ENCODE measurements at places on chromosomes 6 and 20. TPM values are rescaled to one million over a fixed set of nuclear protein-coding genes. Genes with fewer than 3 reads are reported as not detected.

- H3K27me3 ChIP-seq = no peaks in the 10 kb centered on the region
- no peak for DNase-seq
- no peaks in the 10 kb centered on the region for H3K36me3 ChIP-seq
- H3K27ac ChIP-seq = no peak overlapping the region
- H3K4me1 ChIP-seq = no peaks in the 10 kb centered on the region
These were observed 525.1 kb upstream of the NOX3 start for GRCh38 chr6:155980768-155981079.

- H3K4me3 ChIP-seq = peak overlapping the region; percentile 17
- no peaks in the 10 kb centered on the region for H3K27me3 ChIP-seq
- no peak overlapping the region for H3K27ac ChIP-seq
- H3K36me3 ChIP-seq = no peaks in the 10 kb centered on the region
- peaks cover 4% of the 10 kb centered on the region for H3K4me1 ChIP-seq
These were observed 183.3 kb upstream of the PDE10A start for GRCh38 chr6:165846123-165846966.

- no peaks in the 10 kb centered on the region for H3K36me3 ChIP-seq
- H3K4me3 ChIP-seq = no peak overlapping the region
- no peak for DNase-seq
- H3K27me3 ChIP-seq = no peaks in the 10 kb centered on the region
- H3K27ac ChIP-seq = no peak overlapping the region
These were observed 182.5 kb downstream of the EDN1 start for GRCh38 chr6:12472601-12473038.

DNA sequence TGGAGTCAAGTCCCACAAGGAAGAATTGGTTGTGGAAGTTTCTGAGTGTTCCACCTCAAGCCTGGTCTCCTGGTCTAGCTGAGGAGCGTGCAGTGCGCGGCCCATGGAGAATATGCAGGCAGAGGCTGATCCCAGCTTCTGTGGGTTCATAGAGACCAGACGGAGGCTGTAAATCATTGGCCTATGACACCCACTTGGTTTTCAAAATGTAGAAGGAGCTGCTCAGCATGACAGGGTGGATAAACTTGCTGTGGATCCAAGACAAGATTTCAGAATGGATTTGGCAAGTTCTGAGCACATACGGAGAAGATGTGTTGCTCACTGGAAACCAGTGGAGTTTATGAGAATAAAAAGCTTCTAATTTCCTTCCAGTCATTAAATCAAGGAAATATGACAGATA, 744 bp downstream of the KIF25 start:
- no peak overlapping the region for H3K4me3 ChIP-seq
- peaks cover 19% of the 10 kb centered on the region for H3K27me3 ChIP-seq
- H3K36me3 ChIP-seq = no peaks in the 10 kb centered on the region
- H3K4me1 ChIP-seq = no peaks in the 10 kb centered on the region
- H3K27ac ChIP-seq = no peak overlapping the region
- no peak for DNase-seq

- no peak overlapping the region for H3K4me3 ChIP-seq
- no peaks in the 10 kb centered on the region for H3K27me3 ChIP-seq
- peaks cover 7% of the 10 kb centered on the region for H3K4me1 ChIP-seq
- peaks cover 20% of the 10 kb centered on the region for H3K36me3 ChIP-seq
- peak; percentile 30 for DNase-seq
These were observed 40.6 kb downstream of the DTD1 start for GRCh38 chr20:18628330-18628920.

GRCh38 chr6:139605350-139605749, 230.9 kb upstream of the CITED2 start:
- H3K4me1 ChIP-seq = no peaks in the 10 kb centered on the region
- no peaks in the 10 kb centered on the region for H3K27me3 ChIP-seq
- DNase-seq = no peak
- no peak overlapping the region for H3K4me3 ChIP-seq

- no peaks in the 10 kb centered on the region for H3K27me3 ChIP-seq
- H3K4me1 ChIP-seq = peaks cover 20% of the 10 kb centered on the region
- H3K27ac ChIP-seq = peak overlapping the region; percentile 63
- no peak overlapping the region for H3K4me3 ChIP-seq
These were observed 46.1 kb upstream of the DSN1 start for GRCh38 chr20:36819659-36820058.

- no peak overlapping the region for H3K27ac ChIP-seq
- no peak for DNase-seq
- peak overlapping the region; percentile 36 for H3K4me3 ChIP-seq
- no peaks in the 10 kb centered on the region for H3K4me1 ChIP-seq
These were observed 22.7 kb upstream of the ZNF184 start for GRCh38 chr6:27495386-27496135.

DNA sequence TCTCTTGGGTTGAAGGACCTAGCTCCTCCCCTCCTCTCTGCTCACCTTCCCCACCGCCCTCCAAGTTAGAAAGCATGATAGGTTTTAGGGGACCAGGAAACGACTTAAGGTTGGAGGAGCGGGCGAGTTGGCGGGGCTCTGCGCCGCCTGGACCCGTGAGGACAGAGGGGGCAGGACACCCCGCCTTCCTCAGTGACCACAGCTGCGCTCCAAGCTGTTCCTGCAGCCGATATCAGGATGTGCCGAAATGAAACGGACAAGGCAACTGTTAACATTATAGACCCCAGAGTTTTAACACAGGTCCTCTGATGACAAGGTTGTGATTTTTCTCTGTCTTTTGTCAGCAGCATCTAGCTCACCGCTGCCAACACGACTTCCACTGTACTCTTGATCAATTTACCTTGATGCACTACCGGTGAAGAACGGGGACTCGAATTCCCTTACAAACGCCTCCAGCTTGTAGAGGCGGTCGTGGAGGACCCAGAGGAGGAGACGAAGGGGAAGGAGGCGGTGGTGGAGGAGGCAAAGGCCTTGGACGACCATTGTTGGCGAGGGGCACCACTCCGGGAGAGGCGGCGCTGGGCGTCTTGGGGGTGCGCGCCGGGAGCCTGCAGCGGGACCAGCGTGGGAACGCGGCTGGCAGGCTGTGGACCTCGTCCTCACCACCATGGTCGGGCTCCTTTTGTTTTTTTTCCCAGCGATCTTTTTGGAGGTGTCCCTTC, at the start of gene GRM1:
TSS of gene GRM1 (plus strand) at position 212 of the 722 bp plus-strand sequence. CDS start at position 668, 456 bp downstream.
- no peaks in the 10 kb centered on the region for H3K36me3 ChIP-seq
- H3K27me3 ChIP-seq = peaks cover 10% of the 10 kb centered on the region
- H3K4me1 ChIP-seq = no peaks in the 10 kb centered on the region
- DNase-seq = no peak
- no peak within 1 kb of the TSS for H3K4me3 ChIP-seq

- no peaks in the 10 kb centered on the region for H3K27me3 ChIP-seq
- H3K4me1 ChIP-seq = peaks cover 18% of the 10 kb centered on the region
- H3K4me3 ChIP-seq = peak overlapping the region; percentile 73
- peak; percentile 82 for DNase-seq
- peak overlapping the region; percentile 90 for H3K27ac ChIP-seq
These were observed 667 bp downstream of the CAP2 start for GRCh38 chr6:17393892-17394631.

DNA sequence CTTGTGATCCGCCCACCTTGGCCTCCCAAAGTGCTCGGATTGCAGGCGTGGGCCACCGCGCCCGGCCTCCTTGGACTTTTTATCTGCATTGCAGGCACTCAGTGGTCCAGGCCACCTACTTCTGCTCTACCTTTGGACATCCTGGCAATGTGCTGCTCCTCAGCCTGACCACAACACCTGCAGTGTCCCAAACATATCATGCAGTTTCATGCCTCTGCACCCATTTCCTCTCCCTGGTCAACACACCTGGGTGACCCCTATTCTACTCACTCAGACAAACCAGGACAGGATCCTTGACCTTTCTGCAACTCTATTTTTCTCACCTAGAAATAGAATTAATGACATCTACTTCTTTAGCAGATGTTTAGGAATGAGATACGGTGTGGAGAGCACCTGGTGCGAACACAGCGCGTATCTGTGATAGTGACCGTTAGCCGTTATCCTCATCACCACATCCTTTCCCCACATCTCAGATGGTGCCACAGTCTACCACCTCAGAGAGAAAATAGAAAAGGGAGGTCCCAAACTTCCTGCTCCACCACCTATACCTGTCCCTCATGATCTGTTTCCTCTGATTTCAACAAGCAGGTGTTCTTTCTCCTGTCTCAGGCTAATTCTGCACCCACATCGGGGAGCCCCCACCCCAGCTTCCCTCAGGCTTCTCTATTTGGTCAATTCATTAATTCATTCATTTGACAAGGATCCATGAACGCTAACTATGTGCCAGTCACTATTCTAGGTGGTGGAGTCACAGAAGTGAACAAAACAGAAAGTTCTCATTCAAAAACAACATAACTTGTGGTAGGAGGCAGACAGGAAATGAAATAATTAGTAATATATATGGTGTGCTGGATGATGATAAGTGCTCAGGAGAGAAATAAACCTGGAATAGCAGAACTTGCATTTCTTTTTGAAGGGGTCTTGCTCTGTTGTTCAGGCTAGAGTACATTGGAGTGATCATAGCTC, 4.3 kb upstream of the BTN3A2 start:
- H3K27ac ChIP-seq = peak overlapping the region; percentile 58
- no peak overlapping the region for H3K4me3 ChIP-seq
- H3K4me1 ChIP-seq = peaks cover 8% of the 10 kb centered on the region
- no peak for DNase-seq
- no peaks in the 10 kb centered on the region for H3K36me3 ChIP-seq

GRCh38 chr20:60292001-60292520, 333.8 kb downstream of the CDH26 start:
- H3K36me3 ChIP-seq = no peaks in the 10 kb centered on the region
- no peak overlapping the region for H3K4me3 ChIP-seq
- DNase-seq = no peak
- H3K27me3 ChIP-seq = no peaks in the 10 kb centered on the region

- DNase-seq = no peak
- no peak overlapping the region for H3K4me3 ChIP-seq
- peaks cover 31% of the 10 kb centered on the region for H3K4me1 ChIP-seq
- no peaks in the 10 kb centered on the region for H3K36me3 ChIP-seq
These were observed 140.8 kb downstream of the ZFAND3 start for GRCh38 chr6:37960139-37960935.

The UST gene
- total RNA-seq = 11.6 TPM

The TAP1 gene
- total RNA-seq = 54.7 TPM

DNA sequence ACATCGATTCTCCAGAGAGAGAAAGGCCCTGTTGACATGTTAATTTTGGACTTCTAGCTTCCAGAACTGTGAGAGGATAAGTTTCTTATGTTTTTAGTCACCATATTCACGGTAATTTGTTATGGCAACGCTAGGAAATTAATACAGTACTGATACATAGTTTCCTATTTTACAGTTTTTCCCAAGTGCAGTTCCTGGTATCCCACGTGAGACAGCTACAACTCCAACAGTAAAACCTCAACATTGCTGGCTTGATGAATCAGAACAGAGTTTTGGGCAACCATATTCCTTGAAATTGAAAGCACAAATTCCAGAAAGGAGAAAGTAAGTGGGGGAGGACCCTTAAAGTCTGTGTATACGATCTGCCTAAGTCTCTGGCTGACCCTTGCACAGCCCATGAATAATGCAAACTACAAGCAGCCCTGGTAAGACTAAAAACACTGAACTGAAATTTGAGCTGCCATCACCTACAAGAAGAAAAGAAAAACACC, 505.1 kb upstream of the NRSN1 start:
- no peaks in the 10 kb centered on the region for H3K36me3 ChIP-seq
- DNase-seq = peak; percentile 7
- no peak overlapping the region for H3K27ac ChIP-seq
- H3K4me1 ChIP-seq = no peaks in the 10 kb centered on the region
- H3K27me3 ChIP-seq = no peaks in the 10 kb centered on the region
- no peak overlapping the region for H3K4me3 ChIP-seq

DNA sequence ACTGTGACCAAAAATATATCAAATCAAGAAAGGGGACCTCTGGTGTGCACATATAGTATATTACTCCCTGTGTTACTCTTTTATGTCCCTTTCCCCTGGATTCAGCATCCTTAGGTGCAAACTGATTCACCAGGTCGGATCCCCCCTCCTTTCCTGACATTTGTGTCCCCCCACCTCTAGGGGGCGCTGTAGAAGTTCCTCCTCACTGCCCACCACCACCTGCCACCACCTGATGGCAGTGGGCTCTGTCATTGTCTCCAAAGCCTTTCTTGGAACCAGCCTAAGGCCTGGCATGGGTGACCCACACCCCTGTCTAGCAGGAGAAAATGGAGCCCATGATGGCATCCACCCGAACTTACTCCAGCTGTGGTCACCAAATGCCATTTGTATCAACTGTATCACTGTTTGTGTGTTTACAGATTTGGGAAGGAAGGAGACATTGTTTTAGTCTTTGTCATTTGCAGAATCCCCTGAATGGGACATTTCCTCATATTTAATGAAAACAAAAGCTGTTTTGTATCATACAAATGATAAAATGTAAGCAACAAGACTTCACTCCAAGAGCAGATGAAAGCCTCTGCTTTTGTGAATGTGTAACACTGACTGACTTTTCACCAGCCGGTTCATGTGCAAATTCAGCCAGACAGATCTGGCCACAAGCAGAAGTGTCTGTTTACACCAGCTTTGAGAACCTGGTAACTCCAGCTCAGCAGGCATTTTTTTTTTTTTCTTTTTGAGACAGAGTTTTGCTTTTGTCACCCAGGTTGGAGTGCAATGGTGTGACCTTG, 66.2 kb downstream of the ARMC2 start:
- no peaks in the 10 kb centered on the region for H3K27me3 ChIP-seq
- no peak overlapping the region for H3K27ac ChIP-seq
- no peaks in the 10 kb centered on the region for H3K36me3 ChIP-seq
- DNase-seq = no peak
- H3K4me1 ChIP-seq = peaks cover 12% of the 10 kb centered on the region

The GPR6 gene
- total RNA-seq = not detected

GRCh38 chr20:32285082-32285620, 7.7 kb downstream of the KIF3B start:
- no peaks in the 10 kb centered on the region for H3K27me3 ChIP-seq
- H3K4me3 ChIP-seq = no peak overlapping the region
- DNase-seq = no peak
- H3K27ac ChIP-seq = peak overlapping the region; percentile 58
- peaks cover 60% of the 10 kb centered on the region for H3K4me1 ChIP-seq
- H3K36me3 ChIP-seq = no peaks in the 10 kb centered on the region

DNA sequence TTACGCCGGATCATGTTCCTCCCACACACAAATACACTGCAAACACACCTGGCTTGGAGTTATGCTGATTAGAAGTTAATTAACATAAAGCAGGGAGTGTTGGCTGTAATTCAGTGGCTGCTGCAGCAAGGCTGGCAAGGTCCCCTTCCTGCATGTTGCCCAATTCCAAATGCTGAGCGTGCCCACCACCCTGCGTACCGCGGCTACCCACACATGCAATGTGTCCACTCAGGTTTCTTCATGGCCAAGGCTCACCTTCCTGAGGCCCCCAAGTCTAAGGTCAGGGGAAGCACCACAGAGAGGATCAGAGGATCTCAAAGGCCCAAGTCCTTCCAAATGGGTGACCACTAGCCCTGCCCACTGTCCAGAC, 11.6 kb upstream of the PRND start:
- no peak overlapping the region for H3K4me3 ChIP-seq
- H3K27ac ChIP-seq = no peak overlapping the region
- H3K36me3 ChIP-seq = no peaks in the 10 kb centered on the region
- H3K4me1 ChIP-seq = no peaks in the 10 kb centered on the region
- no peak for DNase-seq

Measured in stomach (tissue), 19 donors.